ENCODE measurements at places on chromosomes 11 and 22.

- no peaks in the 10 kb centered on the region for H3K36me3 ChIP-seq
- no peaks in the 10 kb centered on the region for H3K4me1 ChIP-seq
- H3K27me3 ChIP-seq, result peaks cover 27% of the 10 kb centered on the region
- no peak overlapping the region for H3K27ac ChIP-seq
Observed at GRCh38 chr11:125069008-125069407, 5.9 kb downstream of the SLC37A2 start.

- ATAC-seq, result peak; percentile 52
- no peak overlapping the region for H3K4me3 ChIP-seq
- no peaks in the 10 kb centered on the region for H3K36me3 ChIP-seq
Observed at GRCh38 chr22:43230971-43231723, 44.2 kb upstream of the TTLL12 start.

GRCh38 chr22:49412236-49412635, 415.4 kb downstream of the BRD1 start:
- no peaks in the 10 kb centered on the region for H3K4me1 ChIP-seq
- H3K27ac ChIP-seq, result no peak overlapping the region
- H3K27me3 ChIP-seq, result peaks cover 12% of the 10 kb centered on the region
- H3K4me3 ChIP-seq, result no peak overlapping the region
- no peak for ATAC-seq

DNA sequence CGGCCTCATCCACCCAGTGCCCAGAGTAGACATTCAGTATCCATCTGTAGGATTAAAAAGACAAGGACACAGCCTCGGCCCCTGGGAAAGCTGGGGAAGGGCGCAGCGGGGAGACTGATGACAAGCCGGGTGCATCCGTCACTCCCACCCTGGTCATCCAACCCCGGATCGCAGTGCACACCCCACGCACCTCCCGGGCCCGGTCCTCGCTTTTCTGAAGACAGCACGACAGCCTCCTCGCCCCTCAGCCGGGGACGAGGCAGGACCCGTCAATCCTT, 1.1 kb downstream of the FCHSD2 start:
- H3K27ac ChIP-seq, result peak overlapping the region; percentile 98
- peak overlapping the region; percentile 100 for H3K4me3 ChIP-seq
- no peaks in the 10 kb centered on the region for H3K27me3 ChIP-seq

GRCh38 chr11:8219257-8220021, 44.2 kb downstream of the LMO1 start:
- H3K27ac ChIP-seq, result no peak overlapping the region
- no peak overlapping the region for H3K4me3 ChIP-seq
- no peaks in the 10 kb centered on the region for H3K4me1 ChIP-seq
- peak; percentile 34 for ATAC-seq
- peaks cover 5% of the 10 kb centered on the region for H3K27me3 ChIP-seq

- no peaks in the 10 kb centered on the region for H3K4me1 ChIP-seq
Observed at GRCh38 chr11:62115085-62115694, 8.6 kb upstream of the INCENP start.

DNA sequence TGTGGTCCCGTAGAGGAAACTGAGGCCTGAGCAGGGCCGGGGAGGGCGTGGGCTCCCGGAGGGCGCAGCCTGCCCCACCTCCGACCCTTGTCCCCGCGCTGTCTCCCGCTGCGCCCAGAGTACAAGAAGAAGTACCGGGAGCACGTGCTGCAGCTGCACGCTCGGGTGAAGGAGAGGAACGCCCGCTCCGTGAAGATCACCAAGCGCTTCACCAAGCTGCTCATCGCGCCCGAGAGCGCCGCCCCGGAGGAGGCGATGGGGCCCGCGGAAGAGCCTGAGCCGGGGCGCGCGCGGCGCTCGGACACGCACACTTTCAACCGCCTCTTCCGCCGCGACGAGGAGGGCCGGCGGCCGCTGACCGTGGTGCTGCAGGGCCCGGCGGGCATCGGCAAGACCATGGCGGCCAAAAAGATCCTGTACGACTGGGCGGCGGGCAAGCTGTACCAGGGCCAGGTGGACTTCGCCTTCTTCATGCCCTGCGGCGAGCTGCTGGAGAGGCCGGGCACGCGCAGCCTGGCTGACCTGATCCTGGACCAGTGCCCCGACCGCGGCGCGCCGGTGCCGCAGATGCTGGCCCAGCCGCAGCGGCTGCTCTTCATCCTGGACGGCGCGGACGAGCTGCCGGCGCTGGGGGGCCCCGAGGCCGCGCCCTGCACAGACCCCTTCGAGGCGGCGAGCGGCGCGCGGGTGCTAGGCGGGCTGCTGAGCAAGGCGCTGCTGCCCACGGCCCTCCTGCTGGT, 1.9 kb downstream of the NLRP6 start:
- ATAC-seq, result peak; percentile 57
- peaks cover 30% of the 10 kb centered on the region for H3K4me1 ChIP-seq
- no peak overlapping the region for H3K27ac ChIP-seq

Measured in activated T-helper 17 cell treated with anti-CD3 and anti-CD28 coated beads, Interleukin-2, amount 50 U/mL, for 72 hours (primary cell).